ENCODE measurements at places on chromosomes 12 and 14.

GRCh38 chr12:3604748-3605586 is 114.0 kb downstream of the PRMT8 start:
- DNase-seq, result peak; percentile 87

GRCh38 chr12:53699678-53700025 is 23.8 kb upstream of the ATP5MC2 start:
- DNase-seq, result no peak

DNA sequence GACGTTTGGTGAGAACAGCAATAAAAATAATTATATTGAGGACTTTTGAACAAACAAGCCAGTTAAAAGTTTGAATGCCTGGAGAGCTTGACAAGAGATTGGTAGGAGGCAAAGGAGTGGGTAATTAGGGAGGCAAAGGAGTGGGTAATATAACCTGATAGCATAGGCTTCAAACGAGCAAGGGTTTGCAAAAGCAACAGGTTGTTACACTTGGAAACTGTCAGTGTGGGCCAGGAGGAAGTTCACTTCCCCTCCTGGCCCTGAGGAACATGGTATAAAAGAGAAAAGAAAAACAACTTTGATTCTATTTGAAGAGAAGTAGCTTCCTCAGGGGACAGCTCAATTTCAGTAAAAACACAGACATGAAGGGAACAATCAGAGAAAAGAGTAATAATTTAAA is 121.7 kb downstream of the CCER1 start:
- no peak for DNase-seq

GRCh38 chr14:68888025-68888850 is 90.9 kb downstream of the ACTN1 start:
- DNase-seq, result no peak

GRCh38 chr12:62744551-62744950 is 190.4 kb downstream of the PPM1H start:
- no peak for DNase-seq

- no peak for DNase-seq
Observed at GRCh38 chr14:32594766-32595165, 265.7 kb downstream of the AKAP6 start.

DNA sequence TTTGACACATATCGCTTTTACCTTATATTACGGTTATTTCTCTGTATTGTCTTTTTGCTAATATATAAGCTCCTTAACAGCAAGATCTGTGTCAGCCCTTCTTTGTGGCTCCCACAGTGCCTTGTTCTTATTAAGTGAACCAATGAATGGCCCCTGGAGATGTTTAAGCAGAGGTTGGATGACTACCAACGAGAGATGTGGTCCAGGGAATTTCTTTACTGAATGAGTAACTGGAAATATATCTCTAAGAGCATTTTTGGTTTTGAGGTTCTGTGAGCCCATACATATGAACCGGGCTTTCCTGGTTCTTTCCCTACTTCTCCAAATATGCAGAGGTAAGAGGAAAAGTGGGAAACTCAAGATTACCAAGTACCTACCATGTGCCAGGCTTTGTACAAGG is 23.5 kb downstream of the CALCOCO1 start:
- DNase-seq, result no peak

- DNase-seq, result peak; percentile 6
Observed at GRCh38 chr12:69007101-69007854, 74.3 kb upstream of the CPM start.

- no peak for DNase-seq
Observed at GRCh38 chr14:60266021-60266937, 17.3 kb downstream of the PPM1A start.

- DNase-seq, result no peak
Observed at GRCh38 chr12:118742431-118742830, 238.9 kb upstream of the SRRM4 start.

GRCh38 chr12:31859232-31859977 is 99.8 kb upstream of the RESF1 start:
- no peak for DNase-seq

DNA sequence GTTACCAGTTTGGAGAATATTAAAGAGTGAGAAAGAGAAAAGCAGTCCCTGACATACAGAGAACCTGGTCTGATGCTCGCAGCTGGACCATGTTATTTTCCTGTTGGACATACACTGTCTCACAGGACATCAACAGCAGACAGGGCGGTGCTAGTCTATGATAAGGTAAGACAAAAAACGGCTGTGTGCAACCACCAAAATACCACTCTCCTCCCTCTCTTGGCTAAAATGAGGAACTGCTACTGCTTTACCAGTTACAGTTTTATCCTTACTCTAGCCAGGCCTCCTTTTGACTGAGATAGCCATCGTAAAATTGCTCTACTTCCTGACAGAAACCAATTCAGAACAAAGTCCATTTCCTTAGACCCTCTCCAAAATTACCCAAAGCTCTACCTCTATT is 47.0 kb upstream of the ERGIC2 start:
- no peak for DNase-seq

DNA sequence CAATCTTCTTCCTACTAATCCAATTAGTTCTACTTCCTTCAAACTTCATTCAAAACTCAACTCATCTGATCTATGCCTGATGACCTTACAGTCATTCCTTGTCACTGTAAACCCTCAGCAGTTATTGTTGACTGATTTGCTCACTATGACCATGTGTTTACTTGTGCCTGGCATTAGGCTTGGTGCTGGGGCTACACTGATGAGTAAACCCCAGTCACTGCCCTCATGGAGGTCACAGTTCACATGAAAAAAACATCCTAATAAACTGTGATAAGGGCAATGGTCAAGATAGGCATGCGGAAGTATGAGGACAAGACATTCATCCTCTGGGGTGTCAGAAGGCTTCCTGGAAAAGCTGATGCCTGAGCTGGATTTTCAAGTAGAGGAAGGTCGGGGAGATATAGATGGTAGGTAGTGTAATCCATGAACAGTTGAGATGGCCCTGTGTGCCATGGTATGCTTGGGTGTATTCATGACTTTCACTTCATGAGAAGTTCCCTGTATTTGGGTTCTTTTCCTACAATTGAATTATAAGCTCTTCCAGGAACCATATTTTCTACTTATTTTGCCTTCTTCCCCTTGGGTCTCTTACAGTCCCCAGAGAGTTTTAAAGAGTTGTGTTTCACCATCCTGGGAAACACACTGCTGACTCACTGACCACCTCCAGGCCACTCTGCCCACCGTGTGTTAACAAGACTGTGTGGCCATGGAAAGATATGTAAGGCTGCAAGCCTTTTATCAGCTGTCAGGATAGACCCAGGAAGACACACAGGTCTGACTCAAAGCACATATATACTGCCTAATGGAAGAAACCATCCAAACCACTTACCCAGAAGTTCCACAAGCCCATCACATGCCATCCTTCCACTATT is 38.7 kb upstream of the DUSP6 start:
- DNase-seq, result no peak

DNA sequence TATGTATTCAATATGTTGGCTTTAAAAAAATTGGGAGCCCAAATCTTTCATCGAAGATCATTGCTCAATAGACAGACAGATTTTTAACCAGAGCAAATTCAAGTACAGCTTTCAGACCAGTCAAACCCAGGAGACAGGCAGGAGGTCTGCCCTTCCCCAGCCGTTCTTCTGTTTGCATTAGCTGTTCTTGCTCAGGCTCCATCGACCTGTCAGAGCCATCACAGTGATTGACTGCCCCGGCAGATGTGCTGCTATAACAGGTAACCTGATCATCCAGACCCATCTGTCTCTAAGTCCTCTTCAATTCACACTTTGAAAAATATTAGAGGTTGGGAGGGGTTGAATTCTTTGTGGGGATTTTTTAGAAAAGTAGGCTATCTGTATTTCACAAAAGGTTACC is 453.5 kb downstream of the FOXG1 start:
- no peak for DNase-seq

DNA sequence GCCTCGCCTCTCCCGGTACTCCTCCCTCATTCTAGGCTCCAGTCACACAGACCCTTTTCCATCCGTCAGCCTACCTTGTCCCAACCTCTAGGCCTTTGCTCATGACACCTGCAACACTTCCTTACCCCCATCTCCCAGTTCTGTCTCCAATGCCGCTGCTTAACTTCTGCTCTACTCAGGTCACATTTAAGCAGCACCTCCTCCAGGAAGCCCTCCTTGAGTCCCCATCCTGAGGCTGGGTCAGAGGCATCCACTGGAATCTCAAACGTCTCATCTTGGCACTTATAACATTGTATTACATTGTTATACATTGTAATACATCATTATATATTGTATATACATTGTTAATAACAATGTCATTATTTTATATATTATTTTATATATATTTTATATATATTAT is 32.8 kb downstream of the RASAL1 start:
- no peak for DNase-seq

DNA sequence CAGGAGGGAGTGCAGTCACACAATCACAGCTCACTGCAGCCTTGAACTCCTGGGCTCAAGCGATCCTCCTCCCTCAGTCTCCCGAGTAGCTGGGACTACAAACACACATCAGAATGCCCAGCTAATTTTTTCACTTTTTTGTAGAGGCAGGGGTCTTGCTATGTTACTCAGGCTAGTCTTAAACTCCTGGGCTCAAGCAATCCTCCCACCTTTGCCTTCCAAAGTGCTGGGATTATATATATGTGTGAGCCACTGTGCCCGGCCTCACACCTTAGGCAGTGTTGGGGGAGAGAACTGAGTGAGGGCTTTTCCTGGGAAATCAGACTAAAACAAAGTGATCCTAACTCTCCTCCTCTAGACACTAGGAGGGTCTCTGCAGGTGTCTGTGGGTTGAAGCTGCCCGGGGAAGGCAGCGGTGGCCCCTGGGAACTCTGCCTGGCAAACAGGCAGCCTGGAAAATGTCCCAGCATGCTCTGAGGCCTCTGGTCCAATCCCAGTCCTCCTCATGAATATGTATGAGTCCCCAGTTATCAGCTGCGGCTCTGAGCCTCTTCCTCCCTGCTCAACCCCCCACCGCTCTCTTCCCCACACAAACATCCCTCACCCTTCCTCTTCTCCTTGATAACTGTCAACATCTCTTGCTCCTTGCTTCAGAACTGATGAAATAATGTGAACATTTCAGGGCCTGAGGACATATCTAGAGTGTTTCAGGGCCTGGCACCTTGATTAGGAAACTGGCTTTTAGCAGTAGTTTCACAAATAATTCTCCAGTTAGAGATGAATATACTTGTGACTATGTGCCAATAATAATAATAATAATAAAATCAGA is 7.9 kb upstream of the NAA25 start:
- DNase-seq, result peak; percentile 77

DNA sequence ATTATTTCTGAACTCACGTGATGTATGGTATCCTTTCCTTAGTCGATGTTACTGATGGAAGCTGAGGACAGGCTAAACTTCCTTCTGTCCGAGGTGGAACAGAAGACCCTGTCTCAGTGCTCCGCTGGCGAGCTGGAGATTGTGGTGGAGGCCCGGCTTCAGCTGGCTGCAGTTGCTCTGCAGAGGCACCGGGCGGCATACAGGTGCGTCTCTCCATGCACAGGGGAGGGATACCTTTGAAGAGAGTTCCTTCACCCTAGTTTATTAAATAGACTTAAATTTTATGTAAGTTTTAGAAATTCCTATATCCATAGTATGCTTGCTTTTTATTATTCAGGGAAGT is 186.7 kb upstream of the NEDD1 start:
- peak; percentile 12 for DNase-seq

- DNase-seq, result no peak
Observed at GRCh38 chr12:109814600-109815150, 18.5 kb downstream of the TRPV4 start.

DNA sequence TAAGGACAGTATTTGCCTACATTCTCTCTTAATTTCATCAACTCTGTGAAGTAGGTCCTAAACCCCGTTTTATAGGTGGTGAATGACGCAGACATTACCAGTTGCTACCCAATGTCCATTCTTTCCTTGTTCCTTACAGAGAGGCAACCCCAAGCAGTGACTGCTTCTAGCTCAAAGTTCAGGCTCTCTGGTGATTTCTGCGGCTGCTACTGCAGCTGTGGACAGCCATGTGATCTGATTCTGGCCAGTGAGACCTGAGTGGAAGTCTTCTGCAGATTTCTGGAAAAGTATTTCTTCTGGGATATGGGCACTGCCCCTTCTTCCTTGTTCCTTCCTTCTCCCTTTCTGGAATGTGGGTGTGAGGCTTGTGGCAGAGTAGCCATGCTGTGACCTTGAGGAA is 82.9 kb downstream of the ARF6 start:
- DNase-seq, result no peak

- DNase-seq, result no peak
Observed at GRCh38 chr12:103880299-103881142, 39.5 kb upstream of the NT5DC3 start.

DNA sequence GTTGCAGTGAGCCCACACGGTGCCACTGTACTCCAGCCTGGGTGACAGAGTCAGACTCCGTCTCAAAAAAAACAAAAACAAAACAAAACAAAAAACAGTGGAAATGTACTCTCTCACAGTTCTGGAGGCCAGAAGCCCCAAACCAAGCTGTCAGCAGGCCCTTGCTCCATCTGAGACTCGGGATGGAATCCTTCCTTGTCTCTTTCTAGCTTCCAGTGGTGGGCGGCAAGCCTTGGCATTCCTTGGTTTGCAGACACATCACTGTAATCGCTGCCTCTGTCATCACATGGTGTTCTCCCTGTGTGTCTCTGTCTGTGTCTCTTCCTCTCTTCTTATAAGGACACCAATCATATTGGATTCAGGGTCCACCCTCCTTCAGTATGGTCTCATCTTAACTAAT is 6.4 kb downstream of the TNS2 start:
- DNase-seq, result no peak

GRCh38 chr12:120381752-120382419 is 12.9 kb upstream of the MSI1 start:
- no peak for DNase-seq

- DNase-seq, result no peak
Observed at GRCh38 chr12:76649099-76649498, 89.5 kb upstream of the OSBPL8 start.

DNA sequence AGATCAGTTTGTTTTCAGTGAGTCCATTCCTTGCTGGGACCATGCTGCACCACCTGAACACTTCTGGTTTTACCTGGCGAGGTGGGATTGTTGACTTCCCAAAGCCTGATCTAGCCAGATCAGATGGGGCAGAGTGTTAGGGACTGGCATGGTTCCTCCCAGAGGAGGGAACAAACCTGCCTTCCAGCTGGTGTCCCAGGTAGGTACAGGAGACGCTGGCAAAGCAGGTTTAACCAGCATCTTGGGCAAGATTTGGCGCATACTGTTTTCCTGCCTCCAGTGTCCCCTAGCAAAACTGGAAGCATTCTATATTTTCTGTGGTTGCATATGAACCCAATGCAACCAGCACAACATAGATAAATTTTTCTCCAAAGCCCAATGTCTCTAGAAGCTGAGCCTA is 14.6 kb upstream of the FOS start:
- no peak for DNase-seq

DNA sequence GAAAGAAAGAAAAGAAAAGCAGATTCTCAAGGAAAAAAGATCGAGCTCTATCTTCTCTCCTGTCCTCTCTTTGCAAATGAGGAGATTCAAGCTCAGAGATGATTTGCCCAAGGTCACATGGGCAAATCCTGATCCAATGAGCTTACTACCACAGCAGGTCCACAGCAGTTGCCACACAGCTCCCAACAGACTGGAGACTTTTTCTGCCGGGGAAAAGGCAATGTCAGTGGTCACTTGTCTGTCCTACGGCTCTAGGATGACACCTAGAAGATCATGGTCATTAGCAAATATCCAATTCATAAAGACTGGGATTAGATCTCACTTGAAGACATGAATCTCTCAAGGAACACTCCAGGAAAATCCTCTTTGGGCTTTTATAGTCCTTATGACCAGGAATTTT is 58.8 kb downstream of the TTC7B start:
- DNase-seq, result no peak

Measured in NCI-H2107 (cell line).